CMK (cell line): ENCODE measurements at places on chromosomes 12 and 14.
A peak's percentile ranks its signal among the peaks of the same experiment; 100 is the strongest.

- no peak for DNase-seq
These were observed 13.9 kb downstream of the SYT1 start for GRCh38 chr12:78878459-78878858.

GRCh38 chr12:81211306-81211705 is 133.4 kb downstream of the ACSS3 start:
- no peak for DNase-seq

GRCh38 chr12:43069768-43070221 is 480.2 kb upstream of the PRICKLE1 start:
- no peak for DNase-seq

DNA sequence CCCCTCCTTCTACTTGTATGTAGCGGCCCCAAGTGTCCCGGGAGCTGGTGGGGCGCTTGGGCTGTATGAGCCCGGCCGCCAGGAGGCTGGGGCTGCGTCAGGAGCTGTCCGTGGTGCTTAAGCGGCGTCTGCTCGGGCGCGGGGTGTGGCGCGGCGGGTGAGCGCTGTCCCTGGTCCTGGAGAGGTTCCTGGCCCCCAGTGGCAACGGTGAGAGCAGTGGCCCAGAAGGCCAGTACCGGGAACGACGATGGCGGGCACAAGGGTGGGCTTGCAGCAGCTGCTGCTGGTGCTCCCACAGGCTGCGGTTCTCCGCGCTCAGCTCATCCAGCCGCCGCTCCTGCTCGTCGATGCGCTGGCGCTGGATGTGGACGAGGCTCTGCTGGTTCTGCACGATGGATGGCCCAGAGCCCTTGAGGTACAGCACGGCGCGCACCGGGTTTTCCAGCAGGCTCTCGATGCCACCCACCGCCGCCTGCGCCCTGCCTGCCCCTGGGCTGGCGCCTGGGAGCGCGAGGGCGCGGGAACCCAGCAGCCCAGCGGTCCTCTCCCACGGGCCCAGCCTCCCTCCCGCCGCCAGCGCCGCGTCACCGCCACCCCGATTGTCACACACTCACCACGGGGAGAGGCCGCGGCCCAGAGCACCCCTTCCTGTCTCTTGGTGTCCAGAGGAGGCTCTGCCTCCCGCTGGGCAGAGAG is 41.9 kb upstream of the FKBP4 start:
- peak; percentile 35 for DNase-seq

DNA sequence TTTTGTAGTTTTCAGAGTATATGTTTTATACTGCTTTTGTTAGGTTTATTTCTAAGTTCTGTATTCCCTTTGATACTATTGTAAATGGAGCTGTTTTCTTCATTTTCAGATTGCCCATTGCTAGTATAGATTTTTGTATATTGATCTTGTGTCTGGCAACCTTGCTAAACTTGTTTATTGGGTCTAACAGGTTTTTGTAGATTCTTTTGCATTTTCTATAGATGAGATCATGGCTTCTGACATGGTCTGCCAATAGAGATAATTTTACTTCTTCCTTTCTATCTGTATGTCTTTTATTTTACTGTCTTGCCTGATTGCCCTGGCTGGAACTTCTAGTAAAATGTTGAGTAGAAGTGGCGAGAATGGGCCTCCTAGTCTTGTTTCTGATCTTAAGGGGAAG is 40.3 kb downstream of the ANKRD9 start:
- DNase-seq = no peak

- no peak for DNase-seq
These were observed 161.1 kb upstream of the FOXN3 start for GRCh38 chr14:89578156-89578555.

- peak; percentile 49 for DNase-seq
These were observed 91.8 kb upstream of the PWP1 start for GRCh38 chr12:107593713-107594381.

DNA sequence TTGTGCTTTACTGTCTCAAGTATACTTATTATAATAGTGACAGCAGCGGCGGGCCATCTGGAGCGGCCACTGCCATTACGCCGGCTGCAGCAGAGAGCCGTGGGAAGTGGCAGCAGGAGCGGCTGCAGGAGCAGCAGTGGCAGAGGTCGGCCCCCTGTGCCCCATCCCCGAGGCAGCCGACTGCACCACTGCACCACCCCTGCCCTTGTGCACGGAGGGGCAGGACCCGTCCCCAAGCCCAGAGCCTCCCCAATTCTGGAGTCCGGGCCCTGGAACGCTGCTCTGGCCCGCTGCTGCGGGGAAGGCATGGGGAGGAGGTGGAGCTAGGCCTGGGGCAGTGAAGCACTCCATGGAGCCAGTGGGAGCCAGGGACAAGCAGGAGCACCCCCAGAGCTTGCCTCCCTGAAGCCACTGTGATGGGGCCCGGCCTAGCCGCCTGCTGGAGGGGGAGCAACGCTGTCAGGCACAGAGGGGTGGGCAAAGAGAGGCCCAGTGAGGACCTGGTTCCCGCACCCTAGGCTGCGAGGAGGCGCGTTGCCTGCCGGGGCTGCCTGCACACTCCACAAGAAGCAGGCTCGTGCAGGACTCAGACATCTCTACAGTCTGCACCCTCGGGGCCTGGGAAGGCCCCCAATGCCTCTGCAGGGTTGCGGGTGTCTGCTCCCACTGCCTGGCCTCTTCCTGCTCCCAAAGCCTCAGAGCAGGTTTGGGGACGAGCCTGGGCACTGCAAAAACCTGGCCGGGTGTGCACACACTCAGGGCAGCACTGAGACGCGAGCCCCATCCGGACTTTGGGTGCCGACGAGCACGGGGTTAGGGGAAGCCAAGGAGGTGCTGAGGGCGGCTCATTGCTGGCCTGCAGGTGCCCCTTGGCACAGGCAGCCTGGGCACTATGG is 74.2 kb upstream of the RASSF8 start:
- DNase-seq = no peak

DNA sequence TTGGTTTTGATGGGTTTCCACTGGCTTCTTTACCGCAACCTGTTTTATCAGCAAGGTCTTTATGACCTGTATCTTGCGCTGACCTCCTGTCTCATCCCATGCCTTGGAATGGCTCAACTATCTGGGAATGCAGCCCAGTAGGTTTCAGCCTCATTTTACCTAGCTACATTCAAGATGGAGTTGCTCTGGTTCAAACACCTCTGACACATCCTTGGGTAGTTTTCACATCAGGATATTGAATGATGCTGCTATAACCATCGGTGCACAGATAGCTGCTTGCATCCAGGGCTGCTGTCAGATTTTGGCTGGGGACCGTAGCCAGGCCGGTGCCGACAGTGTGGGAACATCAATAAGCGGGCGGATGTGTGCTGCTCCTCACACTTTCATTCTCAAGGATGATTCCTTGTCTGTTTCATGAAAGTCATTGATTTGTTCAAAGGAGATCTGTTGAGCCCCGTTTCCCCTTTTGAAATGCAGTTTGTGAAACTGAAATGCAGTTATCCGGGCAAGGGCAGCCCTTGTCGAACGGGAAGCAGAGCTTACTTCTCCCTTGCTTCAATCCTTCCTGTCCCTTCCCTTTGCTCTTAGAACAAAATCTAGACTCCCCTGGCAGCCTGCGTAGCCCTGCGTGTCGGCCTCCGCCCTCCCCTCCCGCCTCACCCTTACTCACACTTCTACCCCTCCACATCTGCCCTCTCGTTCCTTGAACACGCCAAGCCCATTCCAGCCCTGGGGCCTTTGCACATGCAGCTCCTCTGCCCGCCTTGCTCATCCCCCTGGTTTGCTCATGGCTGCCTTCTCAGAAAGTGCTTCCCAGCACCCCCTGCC is 49.2 kb upstream of the NCOR2 start:
- no peak for DNase-seq

DNA sequence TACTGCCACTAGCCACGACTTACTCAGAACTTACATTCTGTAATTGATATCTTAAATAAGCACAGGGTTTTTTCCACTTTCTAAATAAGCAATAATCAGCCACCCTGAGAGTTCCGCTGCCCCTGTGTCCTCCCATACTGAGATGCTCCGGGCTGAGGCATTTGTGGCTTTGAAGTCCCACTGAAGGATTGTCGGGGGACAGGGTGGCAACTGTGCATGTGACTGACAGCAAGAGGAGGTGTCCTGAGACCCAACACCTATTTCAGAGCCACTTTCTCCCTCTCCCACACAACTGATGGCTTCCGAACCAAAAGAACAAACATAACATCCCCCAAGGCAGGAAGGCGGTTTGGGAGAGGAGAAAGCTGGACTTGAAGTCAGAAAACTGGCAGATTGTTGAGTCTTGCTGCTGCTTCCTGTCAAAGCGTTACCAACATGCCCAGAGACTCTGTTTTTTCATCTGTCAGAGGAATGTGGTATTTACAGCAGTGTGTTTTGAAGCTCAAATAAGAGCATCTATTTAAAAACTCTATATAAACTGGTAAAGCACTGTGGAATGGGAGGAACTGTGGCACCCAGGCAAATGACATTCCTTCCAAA is 157.9 kb upstream of the FKBP4 start:
- no peak for DNase-seq
